ENCODE measurements at places on chromosomes 6 and 20.

DNA sequence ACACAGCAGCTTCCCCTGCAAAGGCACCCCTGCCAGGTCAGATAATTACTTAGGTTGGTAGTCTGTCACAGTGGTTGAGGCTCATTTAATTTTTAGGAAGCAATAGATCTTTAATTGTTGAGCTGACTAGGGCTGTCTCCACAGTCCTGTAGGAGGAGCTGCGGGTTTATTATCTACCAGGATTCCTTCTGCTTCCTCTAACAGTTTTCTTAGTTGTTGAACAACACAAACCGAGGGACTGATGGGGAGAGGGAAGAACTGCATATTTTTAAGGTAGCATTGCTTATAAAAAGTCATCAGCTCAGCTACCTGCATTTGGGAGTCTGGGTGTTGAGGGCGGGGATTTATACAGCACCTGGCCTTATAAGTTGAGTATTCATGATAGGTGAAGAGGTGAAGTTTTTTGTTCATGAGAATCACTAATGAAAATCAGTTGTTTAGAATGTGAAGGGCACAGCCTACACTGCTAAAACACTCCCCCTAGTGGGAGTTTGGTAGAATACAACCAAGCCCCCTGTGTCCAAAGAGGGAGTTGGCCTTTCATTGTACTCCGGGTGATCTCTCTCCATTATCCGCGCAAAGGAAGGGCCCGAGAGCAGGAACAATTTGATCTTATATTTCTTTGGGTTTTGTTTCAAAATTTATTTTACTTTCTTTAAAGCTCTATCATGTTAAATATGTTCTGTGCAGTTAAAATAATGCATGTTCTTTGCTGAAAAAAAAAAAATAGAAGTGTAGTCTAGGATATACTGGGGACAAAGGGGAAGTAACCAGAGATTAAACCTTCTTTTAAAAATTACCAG, 69.6 kb downstream of the SSR1 start:
- no peak for DNase-seq

DNA sequence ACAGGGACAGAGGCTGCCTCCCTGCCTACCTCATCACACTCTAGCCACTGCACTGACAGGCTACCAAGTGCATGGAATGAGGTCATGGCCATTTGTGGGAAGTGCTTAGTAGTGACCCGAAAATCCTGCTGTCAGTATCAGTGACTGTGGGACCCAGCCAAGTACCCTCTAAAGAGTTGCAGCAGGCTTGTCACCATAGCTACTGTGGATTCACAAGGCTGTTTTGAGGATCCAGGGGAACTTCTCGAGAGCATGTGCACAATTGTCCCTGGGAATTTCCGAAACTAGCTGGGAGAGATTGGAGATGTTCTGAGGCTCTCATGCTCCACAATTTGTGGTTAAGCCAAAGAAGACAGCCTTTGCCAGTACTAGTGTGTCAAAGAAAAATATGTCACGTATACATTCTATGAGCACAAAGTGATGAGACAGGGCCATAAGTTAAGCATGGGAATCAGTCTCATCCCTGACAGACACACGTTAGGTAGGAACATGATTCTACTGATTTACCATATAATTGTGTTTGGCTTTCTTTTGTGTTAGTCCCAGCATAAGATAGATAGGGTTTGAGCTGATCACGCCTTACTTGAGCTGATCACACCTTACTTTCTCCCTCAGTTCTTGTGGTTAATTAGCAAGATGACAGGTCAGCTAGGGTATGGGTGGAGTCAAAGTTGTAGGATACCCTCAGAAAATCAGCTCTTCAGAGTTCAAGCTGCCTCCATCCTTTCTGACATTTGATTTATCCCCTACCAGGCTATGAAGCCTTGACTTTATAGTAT, 42.6 kb upstream of the TMEM170B start:
- DNase-seq: no peak

GRCh38 chr6:151850479-151851003, 43.1 kb downstream of the ESR1 start:
- no peak for DNase-seq

- DNase-seq: no peak
These were observed 17.8 kb upstream of the HELZ2 start for GRCh38 chr20:63591786-63592355.

GRCh38 chr6:24856246-24856599, 57.5 kb upstream of the ARMH2 start:
- DNase-seq: no peak

DNA sequence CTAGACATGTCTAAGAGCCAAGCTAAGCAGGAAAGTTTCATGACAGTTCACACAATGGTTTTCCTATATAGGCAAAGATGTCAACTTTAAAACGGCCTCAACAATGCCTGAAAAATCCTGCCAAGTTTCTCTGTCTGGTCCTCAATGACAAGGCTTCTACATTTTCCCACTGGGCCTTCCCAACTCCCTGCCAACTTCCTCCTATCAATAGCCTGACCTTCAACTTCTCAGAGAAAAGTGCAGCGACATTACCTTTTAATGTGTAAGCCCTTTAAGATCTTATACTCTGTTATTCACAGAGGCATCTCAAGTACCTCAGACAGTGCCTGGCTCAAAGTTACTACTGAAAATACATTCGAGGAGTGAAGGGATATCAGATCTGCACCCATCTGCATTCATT, 56.2 kb upstream of the BTBD3 start:
- DNase-seq: no peak

GRCh38 chr20:35735826-35736470, 6.1 kb downstream of the RBM39 start:
- no peak for DNase-seq

DNA sequence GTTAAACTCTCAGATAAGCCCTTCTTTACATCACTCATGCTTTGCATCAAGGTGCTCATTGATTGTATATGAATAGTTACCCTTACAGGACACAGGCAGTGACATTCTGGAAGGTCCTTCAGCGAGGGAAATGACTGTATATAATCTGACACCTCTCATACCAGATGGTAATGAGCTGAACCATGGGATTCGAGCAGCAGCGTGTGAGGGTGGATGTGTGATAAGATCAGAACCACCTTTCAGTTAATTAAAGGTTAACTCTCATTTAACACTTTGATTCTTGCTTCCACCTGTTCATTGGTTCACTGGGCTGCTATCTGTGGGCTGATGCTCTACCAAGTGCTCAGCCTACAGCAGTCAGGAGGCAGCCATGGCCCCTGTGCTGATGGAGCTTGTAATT, 24.2 kb downstream of the NEDD9 start:
- DNase-seq: no peak

- no peak for DNase-seq
These were observed 476.2 kb upstream of the POU3F2 start for GRCh38 chr6:98358173-98358572.

DNA sequence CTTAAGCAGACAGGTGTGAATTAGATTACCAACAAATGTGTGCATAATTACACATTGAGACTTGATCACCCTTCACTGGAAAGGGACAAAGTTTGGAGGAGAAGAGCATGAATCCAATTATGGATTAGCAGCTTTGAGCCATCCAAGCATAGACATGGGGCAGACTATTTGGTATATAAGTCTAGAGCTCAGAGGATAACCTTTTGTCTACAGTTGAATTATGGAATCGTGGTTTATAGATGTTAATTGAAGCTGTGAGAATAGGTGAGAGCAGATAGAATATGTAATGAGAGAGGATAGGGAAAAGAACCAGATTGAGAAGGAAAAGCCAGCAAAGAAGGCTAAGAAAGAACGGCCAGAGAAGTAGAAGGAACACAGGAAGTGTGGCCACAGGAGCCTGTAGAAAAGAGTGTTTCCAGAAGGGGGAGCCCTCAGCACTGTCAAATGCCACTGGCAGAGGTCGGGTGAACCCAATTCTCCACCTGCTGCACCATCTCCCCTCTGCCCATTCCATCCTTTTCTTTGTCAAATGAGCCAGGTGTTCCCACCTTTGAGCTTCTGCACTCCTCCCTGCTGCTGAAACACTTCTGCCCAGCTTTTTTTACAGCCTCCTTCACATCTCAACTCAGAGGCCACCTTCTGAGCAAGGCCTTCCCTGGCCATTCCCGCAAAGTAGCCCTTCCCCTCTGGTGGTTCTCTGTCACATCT, 7.3 kb downstream of the DNTTIP1 start:
- peak; percentile 24 for DNase-seq

GRCh38 chr6:120564779-120565178, 769.5 kb downstream of the TBC1D32 start:
- DNase-seq: no peak

DNA sequence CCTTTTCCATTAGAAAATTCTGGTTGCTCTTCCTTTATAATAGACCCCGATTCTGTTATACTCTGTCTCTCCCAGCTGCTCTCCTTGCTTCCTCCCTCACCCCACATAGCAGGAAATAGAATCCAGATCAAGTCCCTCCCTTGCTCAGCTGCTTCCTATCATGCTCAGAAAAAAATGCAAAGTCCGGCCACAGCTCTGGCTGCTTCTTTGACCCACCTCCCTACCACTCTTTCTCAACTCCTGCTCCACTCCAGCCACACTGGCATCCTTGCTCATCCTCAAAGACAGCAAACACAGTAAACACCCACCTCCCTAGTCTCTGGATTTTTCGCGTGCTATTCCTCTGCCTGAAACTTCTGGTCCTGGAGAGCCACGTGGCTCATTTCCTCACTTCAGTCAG, 9.1 kb upstream of the SLC22A16 start:
- DNase-seq: no peak

GRCh38 chr20:57587989-57588377, 27.1 kb downstream of the PCK1 start:
- no peak for DNase-seq

DNA sequence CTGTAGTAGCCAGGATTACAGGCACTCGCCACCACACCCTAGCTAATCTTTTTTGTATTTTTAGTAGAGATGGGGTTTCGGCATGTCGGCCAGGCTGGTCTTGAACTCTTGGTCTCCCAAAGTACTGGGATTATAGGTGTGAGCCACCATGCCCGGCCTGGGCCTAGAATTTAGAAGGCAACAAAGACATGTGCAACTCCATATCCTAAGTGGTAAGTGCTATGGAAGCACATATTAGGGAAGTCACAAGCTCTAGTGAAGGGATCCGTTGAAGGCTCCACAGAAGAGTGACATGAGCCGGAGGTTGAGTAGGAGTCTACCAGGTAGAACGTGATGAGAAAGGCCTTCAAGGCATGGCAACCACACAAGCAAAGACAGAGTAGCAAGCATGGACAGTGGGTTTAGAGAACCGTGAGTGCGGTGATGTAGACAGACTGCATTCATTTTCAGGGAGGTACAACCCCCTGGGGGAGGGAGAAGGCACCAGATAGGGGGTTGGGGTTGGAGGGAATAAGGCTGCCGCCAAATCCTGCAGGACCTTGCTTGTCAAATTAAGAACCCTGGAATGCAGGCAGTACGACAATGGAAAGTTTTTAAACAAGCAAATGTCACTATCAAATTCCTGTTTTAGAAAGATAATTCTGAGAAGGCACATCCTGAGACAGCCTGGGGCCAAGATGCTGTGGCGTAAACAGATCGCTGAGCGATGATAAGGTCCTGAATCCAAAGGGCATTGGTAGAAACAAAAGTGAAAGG, 50.2 kb downstream of the ARHGAP18 start:
- DNase-seq: no peak

- no peak for DNase-seq
These were observed 31.3 kb downstream of the OR2J2 start for GRCh38 chr6:29201966-29202365.

GRCh38 chr20:36173451-36173933, 19.0 kb downstream of the EPB41L1 start:
- DNase-seq: no peak

- DNase-seq: no peak
These were observed 54.7 kb downstream of the NDUFAF5 start for GRCh38 chr20:13839421-13840092.

DNA sequence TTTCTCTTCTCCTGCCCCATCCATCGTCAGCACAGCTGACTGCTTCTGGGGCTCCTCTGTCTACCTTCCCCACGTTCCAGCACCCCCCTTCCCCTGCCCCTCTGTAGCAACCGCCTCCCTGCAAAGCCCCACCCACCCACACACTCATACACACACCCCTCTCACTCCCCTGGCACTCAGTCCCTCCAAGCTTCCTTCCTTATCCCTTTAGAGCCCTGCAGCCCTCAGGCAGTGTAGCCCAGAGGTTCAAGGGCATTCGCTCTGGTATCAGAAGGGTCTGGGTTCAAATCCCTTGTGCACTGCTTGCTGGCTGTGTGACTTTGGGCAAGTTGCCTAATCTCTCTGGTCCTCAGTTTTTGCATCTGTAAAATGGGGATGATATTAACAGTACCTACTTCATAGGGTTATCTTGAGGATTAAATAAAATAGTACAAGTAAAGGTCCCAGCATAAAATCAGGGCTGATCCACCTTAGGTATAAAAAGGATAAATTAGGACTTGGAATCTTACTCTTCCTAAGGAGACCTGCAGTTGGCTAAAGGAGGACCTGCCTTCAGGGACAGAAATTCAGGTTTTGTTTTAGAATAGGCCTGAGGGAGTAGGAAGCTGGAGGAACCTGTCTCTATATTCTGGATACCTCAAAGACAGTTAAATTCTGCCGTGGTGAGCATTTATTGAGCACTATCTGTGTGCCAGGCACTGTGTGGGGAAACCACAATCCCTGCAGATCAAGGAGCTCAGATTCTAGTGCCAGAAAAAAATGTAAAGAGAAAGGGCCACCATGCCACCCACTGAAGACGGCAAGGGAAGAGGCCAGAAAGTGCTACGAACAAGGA, 94.1 kb downstream of the SNX5 start:
- no peak for DNase-seq

DNA sequence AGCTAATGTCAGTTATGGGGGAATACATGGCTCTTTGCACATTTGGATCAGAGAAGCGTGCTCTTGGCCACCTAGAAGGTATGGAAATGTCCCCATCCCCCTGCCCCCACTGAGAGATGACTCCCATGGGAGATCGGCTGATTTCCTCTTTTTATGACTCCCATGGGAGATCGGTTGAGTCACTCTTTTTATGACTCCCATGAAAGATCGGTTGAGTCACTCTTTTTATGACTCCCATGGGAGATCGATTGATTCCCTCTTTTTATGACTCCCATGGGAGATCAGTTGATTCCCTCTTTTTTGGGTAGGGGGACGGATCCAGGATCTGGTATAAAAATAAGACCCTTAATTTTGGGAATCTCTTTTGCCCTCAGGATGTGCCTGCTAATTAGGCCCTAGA, 10.3 kb upstream of the TAAR9 start:
- no peak for DNase-seq

DNA sequence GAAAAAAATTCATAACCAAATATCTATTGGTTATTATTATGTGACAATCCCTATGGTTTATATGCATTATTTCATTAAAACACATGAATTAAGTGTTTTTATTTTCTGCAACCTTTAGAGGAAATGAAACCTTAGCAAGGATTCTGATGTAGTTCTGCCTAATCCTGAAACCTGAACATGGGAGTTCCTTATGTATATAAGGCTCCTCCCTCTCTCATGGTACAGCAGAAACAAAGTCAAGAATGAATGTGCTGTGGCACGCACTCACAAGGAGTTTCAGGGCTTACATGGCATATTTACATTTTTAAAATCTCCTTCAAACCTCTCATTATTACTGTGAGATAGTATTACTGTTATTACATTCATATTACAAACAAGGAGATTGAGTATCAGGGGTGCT, 426.4 kb upstream of the CITED2 start:
- no peak for DNase-seq

DNA sequence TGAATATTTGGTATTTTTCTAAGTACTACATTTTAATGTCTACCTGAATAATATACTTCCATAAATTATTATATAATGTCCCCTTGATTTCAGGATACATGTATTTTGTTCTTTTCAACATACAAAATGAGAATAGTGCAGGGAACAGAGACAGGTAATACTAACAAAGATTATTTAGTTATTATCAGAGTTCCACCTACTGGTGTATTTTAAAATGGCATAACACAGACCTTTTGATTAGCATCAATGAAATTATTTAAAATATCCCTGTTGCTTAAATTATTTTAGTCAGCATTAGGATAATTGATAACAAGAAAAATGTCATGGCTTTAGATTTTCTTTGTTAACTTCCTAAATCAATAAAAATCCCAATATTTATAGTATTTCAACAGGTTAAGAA, 184.0 kb downstream of the PRDM13 start:
- DNase-seq: no peak
